Activated T-cell treated with anti-CD3 and anti-CD28 coated beads for 48 hours (primary cell): ENCODE measurements at places on chromosomes 11 and 22.
A peak's percentile ranks its signal among the peaks of the same experiment; 100 is the strongest.

DNA sequence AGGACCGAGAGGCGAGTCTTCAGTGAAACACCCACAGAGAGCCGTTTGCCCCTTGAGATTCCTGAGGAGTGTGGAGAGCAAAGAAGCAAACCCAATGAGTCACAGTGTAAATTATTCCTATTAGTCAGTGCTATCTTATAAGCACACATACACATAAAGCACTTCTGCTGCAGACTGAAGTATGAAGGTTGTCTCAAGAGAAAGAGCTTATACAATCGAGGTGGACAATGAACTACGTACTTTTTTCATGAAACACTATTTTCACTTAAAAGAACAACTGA lies 37.3 kb downstream of the GALNT18 start:
- DNase-seq: no peak

DNA sequence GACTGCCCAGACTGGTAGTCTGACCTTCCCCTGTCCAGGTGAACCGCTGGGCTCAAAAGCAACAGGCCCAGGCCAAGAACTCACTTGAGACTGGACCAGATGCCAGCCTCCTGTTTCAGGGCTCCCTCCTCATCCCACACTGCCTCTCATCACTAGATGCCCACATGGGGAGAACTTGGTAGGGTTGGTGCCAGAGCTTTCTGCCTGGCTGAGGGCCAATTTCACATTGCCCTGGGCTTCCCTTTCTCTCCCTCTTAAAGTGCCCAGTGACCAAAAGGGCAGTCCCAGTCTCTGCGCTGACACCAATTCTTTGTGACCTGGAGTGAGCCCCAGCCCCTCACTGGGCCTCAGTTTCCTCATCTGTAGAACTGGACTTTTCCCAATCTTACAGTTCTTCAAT lies 41.7 kb downstream of the C11orf58 start:
- DNase-seq: no peak

DNA sequence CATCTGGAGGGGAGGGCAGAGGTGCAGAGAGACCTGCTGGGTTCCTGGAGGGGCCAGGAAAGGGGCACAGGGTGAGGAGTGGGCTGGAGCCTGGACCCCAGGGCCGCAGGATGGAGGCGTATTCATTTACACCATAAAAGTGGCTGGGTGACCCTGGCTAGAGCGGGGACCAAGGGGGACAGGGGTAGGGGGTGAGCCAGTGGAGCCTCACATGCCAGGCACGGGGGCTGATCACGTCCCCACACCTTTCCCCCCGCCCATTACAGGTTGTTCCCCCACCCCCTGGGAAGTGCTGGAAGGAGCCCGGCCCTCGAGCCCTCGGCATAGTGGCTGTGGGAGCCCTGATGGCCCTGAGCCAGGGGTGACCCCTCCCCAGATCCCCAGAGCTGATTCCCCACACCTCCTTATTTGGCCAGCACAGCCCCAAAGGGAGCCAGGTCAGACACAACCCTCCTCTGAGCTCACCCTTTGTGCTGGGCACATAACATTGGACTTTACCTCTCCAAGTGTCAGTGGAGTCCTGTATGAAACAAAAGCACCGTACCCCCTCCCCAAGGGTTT lies 781 bp downstream of the TCIRG1 start:
- DNase-seq: no peak

DNA sequence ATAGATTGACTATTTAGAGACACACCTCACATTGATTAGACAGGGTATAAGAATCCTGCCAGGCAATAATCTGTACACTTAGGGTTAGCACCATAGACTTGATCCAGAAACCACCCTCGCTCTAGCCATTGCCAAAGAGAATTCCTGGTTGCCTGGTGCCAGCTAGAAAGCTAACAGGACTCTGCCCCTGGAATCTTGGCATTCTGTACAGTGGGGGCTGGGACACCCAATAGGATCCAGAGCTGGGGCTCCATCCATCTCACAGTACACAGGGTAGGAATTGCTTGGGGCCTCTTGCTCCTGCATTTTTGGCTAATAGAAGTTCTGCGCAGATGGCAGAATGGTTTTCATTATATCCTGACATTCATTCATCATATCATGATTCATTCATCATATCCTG lies 3.0 kb upstream of the APLNR start:
- no peak for DNase-seq

DNA sequence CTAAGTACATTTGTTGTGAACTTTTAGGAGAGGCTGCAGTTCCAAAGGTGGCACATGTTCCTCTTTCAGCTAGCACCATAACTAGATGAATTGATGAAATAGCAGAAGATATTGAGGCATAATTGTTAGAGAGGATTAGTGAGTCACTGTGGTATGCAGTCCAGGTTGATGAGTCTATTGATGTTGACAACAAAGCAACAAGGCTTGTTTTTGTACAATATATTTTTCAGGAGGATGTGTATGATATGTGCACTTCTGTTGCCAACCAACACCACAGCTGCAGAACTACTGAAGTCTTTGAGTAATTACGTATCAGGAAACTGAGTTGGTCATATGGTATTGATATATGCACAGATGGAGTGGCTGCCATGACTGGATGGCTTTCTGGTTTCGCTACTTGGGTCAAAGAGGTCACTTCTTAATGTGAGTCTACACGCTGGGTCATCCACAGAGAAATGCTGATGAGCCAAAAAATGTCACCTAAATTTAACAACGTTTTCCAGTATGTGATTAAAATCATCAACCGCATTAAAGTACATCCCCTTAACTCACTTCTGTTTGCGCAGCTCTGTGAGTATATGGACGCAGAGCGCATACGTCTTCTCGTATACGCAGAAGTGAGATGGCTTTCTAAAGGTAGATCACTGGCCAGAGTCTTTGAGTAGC lies 261.3 kb upstream of the ANO5 start:
- no peak for DNase-seq

GRCh38 chr22:39177456-39177775 lies 24.9 kb upstream of the CBX7 start:
- DNase-seq: no peak

DNA sequence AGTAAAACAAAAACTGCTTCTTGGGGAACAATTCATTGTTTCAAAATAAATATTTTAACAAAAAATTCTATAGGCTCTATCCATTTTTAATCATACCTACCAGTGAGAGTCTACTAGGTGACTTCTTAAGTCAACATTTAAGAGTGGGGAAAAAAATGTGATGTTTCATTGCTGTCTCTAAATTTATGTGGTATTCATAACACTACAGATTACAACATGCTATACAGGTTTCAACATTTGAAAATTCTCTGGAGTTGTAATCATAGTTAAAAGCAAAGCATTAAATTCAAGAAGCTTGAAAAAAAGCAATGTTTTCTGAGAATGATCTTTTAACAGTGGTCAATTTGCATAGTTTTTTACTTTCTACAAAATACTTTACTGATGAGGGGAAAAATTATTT lies 18.3 kb downstream of the SBF2 start:
- no peak for DNase-seq

- DNase-seq: no peak
Observed at GRCh38 chr11:131875611-131876010, 505.2 kb downstream of the NTM start.

GRCh38 chr11:3086114-3086513 lies 28.9 kb upstream of the CARS1 start:
- no peak for DNase-seq

DNA sequence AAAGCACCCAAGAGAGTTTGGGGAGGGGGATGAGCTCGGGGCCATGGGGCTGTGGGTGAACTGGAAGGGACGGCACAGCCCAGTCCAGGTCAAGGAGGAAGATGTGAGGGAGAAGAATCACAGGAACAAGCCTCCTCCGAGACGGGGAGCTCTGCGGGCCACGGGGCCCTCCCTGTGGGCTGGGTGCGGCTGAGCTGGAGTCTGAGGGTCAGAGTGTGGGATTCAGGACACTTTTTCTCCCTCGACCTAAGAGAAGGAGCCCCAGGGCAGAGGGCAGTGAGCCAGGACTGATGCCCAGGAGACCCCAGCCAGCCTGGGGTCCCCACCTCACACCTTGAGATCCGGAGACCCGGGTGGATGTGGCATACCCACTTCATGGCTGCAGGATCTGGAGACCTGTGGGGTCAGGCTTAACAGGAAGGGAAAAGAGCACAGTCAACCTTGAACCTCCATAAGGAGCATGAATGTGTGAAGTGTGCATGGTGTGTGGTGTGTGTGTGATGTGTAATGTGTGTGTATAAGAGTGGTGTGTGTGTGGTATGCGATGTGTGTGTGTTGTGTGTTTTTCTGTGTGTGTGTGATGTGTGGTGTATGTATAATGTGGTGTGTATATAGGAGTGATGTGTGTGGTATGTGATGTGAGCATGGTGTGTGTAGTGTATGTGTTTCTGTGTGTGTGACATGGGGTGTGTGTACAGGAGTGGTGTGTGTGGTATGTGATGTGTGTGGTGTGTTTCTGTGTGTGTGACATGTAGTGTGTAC lies 504.6 kb downstream of the BRD1 start:
- no peak for DNase-seq

GRCh38 chr11:101441747-101442146 lies 142.1 kb downstream of the TRPC6 start:
- DNase-seq: no peak

- peak; percentile 26 for DNase-seq
Observed at GRCh38 chr11:5689551-5689983, at the start of gene TRIM22. Gene TRIM22, plus strand, starts transcription at chr11:5689790. Its CDS starts 6,443 bp downstream, at chr11:5696233.

- no peak for DNase-seq
Observed at GRCh38 chr22:46433318-46433717, 97.8 kb downstream of the TRMU start.

GRCh38 chr22:24011735-24012068 lies 598 bp downstream of the CABIN1 start:
- no peak for DNase-seq

DNA sequence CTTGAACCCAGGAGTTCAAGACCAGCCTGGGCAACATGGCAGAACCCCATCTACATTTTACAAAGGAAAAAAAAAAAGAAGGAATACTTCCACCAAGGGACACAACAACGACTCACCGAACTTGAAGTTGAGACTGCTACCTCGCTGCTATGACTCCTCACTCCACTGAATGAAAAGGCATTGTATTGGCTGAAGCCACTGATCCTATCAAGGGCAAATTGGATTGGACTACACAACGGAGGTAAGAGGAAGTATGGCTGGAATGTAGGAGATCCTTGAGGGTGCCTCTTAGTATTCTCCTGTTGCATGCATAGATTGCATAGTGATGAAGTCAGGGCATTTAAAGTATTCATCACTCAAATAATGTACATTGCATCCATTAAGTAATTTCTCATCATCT lies 97.9 kb downstream of the CWF19L2 start:
- no peak for DNase-seq

DNA sequence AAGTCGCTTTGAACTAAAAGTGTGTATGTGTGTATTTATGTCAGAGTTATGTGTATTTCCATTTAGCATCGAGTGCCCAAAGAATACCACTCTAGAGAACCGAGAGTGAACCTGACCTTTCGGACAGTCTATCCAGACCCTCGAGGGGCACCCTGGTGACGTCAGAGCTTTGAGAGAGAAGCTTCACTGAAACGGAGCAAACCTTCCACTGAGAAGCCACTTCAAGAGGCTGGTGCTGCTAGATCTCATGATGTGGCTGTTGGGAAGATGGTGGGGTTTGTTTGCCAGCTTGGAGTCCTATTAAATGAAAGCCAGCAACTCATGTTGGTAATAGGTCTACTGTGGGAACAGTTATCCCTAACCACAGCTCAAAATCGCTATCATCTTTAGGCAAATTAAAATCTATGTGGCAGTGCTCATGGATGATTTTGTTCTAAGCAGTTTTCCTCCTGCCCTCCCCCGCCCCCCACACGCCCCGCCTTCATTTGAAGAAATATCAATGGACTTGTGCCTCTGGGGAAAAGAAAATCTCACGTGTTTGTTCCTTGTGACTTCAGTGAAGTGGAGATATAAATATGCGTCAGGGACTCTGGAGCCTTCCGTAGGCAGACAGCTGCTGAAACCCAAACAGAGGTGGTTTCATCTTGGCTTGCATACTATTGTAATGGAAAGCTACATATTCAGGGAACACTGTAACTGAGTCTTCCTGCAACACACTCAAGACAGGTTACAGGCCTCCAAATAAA lies 22.4 kb upstream of the C11orf96 start:
- DNase-seq: no peak

GRCh38 chr11:9639985-9640384 lies 23.9 kb upstream of the SWAP70 start:
- no peak for DNase-seq

- DNase-seq: no peak
Observed at GRCh38 chr22:36773935-36774334, 2.0 kb downstream of the IFT27 start.

GRCh38 chr11:1619449-1619848 lies 2.5 kb downstream of the KRTAP5-4 start:
- no peak for DNase-seq

GRCh38 chr11:86244063-86244521 lies 461 bp upstream of the EED start:
- DNase-seq: peak; percentile 80

- no peak for DNase-seq
Observed at GRCh38 chr11:64267207-64267945, 16.0 kb downstream of the PLCB3 start.

DNA sequence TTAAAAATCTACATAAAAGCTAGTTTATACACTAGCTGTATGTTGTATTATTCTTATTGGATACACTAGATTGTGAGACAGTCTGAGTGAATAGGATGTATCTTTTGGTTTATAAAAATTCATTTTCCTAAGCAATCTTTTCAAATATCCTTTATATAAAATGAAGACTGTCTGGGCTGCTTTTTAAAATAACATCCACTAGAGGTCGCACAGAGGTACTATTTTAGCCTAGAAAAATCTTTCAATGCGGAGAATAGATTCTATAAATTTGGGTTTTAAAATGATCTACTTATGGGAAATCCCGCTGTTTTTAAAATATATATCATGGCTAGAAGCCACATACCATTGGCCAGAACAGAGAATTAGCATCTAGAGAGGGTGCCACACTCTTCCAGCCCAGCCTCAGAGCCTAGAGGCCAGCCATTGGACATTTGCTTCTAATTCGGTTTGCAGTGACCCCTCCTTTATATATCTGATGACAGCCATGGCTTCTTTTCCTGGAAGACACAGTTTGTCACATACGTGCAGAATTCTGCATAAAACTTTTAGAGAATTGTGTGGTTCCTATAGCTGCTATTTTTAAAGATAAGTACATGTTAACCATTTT lies 7.3 kb downstream of the C11orf97 start:
- DNase-seq: no peak

DNA sequence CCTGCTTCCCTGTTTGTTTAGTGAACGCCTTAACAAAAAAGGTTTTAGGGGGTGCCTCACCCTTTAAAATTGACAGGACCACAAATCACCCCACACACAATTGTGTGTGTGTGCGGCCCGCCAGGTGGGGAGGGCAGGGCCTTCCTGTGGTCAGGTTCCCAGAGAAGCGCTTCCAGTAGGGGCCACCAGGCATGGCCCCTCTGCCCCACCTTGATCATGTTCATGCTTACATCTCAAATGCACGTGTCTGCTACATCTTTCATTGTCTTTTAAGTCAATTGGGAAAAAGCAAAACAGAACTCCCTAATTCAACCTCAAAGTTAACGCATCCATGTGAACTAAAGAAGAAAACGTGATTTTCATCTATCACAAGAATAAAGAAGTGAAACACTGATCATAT lies 1335.3 kb downstream of the TBC1D22A start:
- DNase-seq: no peak
